Esophagus muscularis mucosa (tissue), 4 donors: ENCODE measurements at places on chromosomes 6 and 20. TPM values are rescaled to one million over a fixed set of nuclear protein-coding genes. Genes with fewer than 3 reads are reported as not detected.

The CRISP2 gene
- not detected for total RNA-seq

The KCNQ2 gene
- 0.11 TPM for total RNA-seq

DNA sequence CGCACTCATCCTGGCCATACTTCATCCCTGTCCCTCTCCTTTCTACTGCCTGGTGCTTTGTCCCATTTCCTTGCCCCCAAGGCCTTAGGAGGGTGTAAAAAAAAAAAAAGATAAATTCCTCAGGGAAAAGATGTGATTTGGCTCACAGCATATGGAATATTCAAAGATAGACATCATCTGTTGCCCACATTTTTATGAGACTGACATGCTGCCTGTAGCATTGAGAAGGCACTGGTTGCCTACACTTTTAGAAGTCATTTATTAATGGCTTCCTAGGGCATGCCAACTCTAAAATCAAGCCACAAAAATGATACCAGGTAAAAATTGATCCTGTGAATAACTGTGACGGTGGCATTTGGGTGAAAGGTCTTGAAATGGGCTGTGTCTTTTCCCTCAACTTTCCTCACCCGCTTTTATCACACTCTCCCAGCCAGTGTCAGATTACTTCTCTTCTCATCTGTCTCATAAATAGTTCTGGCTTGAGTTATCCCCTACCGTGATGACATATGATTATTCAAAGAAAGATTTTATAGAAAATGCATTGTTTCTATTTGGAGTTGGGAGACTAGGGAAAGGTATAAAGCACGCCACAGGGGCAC is 139.4 kb downstream of the CARMIL1 start:
- no peak for DNase-seq

DNA sequence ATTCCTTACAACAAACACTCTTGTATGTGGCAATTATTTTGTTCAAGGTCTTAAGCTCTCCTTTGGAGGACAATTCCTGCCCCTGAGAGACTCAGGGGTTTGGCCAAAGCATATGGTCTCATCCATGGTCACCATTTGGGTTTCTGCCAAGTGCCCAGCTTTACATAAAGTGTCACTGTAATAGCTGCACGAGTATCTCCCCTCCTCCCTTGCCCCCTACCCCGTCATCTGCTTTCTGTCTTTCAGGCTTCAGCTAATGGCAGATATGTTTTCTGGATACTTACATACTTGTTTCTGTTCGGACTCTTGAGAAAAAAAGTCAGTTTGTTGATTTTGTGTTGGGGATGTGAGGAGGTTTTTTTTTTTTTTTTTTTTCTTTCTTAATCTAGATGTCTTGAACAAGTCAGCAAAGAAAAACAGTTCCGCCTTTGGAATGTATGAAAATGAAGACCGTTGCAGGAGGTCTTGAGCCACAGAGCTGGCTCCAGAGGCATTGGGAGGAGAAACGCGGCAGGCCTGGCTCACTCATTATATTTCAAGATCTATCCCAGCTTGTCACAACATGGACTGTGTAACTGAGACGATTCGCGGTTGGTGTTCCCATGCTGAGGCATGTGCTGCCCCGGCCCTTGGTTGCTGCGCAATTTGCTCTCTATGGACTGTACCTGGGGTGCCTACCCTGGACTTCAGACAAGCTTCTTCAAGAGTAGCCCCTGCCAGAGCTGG is 32.6 kb upstream of the STX16 start:
- no peak for DNase-seq

- DNase-seq, result no peak
Observed at GRCh38 chr6:151275566-151275965, 35.8 kb downstream of the AKAP12 start.

GRCh38 chr6:6283746-6284145 is 36.7 kb downstream of the F13A1 start:
- DNase-seq, result peak; percentile 7
